RCC 7860 (cell line): ENCODE measurements at places on chromosomes 4 and X.

DNA sequence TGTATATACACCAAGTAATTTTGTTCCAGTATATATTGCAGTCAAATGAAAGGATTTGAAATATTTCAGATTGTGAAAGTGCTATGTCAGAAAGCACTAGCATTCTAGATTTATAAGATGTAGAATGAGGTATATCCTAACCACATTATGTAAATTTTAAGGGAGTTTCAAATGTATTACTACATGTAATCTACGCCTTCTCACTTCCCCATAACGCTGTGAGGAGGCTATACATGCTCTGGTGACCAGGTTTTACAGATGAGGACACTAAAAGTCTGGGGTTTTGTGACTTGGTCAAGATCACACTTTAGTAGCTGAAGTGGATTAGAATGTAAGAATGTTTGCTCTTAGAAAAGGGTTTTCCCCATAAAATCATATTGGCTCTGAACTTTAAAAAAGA is 8.1 kb downstream of the ENPEP start:
- DNase-seq = peak; percentile 15

DNA sequence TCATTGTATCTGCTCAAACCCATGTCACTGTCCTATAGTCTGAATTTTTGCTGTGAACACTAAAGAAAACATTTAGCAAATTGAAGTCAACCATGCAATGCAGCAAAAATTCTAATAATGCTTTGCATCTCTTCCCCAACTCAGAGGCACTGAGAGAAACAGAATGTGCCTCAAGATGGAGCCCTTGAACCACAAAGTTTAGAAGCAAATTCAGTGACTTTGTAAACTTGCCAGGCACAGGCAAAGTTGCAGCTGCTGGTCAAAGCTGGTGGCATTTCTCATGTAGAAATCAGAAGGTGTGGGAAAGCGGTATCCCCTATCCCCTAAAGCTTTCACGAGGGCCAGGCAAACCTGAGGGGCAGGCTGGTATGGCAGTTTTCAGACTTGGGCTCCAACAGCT is 121.7 kb upstream of the DIPK2B start:
- peak; percentile 56 for DNase-seq

DNA sequence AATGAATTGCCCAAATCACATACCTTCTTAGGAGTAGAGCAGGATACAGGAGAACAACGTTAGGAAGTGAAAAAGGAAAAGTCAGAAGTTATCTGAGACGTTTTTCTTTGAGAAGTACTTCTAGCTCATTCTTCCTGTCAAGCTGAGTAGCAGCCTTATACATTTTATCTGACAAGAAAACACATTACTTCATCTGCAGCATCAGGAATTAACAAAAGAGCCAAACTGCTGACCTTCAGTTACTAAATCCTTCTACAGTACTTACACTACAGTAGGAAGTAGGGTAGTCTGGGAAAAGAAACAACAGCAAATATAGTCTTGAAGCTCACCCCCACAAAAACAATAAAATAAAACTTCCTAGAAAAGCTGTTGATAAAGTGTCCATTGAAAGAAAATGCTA is 57.0 kb downstream of the ATP11C start:
- DNase-seq = no peak

DNA sequence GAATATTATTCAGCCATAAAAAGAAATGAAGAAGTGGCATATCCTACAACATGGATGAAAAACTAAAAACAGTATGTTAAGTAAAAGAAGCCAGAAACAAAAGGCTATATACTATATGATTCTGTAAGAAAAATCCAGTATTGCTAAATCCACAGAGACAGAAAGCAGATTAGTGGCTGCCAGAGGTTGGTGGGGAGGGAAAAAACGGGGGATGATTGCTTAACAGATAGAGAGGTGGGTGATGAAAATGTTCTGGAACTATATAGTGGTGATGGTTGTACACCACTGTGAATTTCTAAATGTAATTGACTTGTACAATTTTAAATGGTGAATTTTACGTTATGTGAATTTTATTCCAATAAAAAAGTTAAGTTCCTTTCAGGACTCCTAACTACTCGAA is 157.6 kb upstream of the SH3RF1 start:
- no peak for DNase-seq

GRCh38 chr4:111952688-111953087 is 192.6 kb upstream of the FAM241A start:
- DNase-seq = no peak

DNA sequence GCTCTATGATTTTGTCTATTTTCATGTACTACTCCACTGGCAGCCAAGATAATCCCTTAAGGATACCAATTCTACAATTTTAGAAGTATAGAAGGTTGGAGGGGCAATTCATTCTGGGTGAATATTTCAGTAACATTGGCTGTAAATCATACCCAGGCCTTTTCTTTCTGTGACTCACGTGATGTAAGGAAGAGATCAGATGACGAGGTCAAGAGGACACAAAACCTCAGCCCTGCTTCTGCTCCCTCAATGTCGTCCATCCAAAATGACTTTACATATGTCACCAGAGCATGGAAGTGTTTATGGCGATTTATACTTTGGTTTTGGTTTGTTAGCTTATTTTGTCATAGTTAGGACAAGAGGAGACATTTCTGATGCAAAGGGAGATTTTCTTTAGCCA is 70.7 kb upstream of the SLC4A4 start:
- peak; percentile 48 for DNase-seq

DNA sequence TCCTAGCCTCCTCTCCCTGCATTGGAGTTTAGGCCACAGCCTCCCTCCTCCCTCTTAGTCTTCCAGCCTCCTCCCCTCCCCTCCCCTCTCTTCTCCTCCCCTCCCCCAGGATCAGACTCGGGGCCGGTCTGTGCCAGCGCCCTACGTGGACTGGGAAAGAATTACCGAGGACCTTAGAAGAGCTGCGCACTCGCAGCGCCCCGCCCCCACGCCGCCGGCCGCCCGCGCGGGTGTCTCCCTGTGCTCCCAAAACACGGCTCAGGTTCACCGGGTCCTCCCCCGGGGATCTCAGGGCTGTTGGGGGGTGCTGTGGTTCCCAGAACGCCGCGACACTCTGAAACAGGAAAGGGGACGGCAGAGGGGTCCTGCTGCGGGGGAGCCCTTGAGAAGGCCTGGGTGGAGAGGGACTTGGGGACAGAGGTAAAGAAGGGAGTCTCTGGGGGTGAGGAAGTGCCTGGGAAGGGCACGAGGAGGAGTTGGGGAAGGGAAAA is 122.3 kb upstream of the TBL1X start:
- peak; percentile 53 for DNase-seq

DNA sequence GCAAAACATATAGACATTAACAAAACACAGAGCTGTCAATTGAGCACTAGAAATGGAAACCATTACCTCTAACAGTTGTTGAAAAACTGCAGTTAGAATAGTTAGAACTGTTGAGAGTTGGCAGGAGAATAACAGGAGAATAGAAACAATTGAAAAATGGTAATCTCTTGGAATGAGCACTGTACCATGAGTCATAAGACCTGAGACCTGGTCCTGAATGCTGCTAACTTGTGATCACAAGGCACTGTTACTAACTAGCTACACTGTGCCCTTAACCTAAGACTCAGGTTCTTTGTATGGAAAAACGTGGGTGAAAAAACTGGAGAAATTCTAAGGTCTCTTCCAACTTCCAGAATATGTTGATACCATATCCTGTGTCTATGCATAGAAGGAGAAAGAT is 29.3 kb downstream of the FAM114A1 start:
- DNase-seq = no peak

DNA sequence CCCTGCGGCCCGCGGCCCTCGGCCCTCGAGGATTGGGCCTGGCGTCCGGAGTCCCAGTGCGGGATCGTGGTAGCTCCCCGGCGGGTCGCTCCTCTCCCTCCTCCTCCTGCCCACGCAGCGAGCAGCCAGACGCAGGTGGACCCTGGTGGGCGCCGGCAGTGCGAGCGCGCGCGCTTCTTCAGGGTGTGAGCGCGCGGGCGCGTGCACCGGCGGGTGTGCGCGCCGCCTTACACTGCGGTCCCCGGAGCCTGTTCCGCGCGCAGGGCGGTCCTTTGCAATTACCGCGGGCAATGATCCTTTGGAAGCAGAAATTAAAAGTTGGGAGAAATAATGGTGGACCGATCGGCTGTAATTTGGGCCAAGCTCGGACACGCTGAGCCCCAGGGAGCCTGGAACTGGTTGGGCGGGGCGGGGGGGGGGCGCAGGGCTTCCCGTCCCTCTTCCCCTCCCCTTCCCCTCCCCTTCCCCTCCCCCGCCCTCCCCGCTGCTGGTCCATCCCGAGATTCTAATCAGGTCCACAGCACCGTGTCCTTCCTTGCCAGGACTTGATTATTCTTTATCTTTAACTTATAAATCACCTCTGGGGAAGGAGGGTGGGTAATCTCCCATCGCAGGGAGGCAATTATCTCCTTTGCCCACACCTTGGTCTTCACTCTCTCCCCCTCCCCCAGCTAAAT is 1.6 kb upstream of the NKX1-1 start:
- no peak for DNase-seq

GRCh38 chrX:148867596-148867995 is 367.2 kb downstream of the AFF2 start:
- no peak for DNase-seq

DNA sequence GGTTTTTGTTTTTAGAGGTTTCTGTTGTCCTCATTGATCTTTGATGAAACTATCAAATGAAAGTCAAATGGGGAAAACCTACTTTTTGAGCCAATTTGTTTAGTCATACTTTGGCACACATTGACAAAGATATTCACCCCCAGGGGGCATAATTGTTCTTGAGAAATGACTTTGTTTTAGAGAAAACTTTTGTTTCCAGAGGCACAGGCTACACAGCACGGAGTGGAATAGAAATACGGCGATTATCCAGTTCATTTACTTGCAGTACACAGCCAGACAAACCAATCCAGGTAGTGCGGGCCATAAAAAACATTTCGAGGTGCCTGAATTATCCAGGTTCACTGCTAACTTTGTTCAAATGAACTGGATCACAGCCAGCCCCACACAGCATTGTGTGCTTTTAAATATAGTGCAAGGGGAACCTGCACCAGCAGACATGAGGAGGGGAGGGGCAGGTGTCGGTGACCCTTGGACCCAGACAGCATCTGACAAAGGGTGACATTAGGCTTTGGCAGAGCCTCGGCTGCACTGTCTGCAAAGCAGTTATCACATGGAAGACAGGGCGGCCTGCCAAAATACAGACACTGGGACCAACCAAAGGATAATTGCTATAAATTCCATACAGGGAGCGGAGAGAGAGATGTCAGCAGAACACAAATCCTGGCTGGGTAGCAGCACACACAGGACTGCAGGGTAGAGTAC is 179.6 kb upstream of the NOCT start:
- no peak for DNase-seq

- peak; percentile 4 for DNase-seq
These were observed 33.2 kb upstream of the MID1IP1 start for GRCh38 chrX:38768079-38768478.

GRCh38 chr4:144653781-144654545 is 8.0 kb downstream of the HHIP start:
- DNase-seq = no peak

DNA sequence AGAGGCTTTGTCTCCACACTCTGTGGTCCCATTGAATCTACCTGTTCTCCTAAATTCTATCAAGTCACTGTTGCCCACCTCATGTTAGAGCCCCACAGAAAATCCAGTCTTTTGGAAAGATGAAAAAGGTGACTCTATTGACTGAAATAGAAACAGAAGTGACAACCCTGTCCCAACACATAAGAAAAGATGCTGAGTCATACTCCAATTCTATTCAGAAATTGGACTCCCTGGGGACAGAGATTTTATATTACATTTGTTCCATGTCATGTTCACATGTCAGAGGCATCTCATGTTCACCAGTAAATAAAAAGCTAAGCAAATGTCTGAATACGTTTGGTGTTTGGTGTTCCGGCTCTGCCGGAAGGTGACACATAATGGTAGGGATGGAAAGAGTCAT is 2.9 kb upstream of the GRPR start:
- DNase-seq = no peak
